ENCODE measurements at places on chromosomes 1 and 21. TPM values are rescaled to one million over a fixed set of nuclear protein-coding genes. Genes with fewer than 3 reads are reported as not detected.

DNA sequence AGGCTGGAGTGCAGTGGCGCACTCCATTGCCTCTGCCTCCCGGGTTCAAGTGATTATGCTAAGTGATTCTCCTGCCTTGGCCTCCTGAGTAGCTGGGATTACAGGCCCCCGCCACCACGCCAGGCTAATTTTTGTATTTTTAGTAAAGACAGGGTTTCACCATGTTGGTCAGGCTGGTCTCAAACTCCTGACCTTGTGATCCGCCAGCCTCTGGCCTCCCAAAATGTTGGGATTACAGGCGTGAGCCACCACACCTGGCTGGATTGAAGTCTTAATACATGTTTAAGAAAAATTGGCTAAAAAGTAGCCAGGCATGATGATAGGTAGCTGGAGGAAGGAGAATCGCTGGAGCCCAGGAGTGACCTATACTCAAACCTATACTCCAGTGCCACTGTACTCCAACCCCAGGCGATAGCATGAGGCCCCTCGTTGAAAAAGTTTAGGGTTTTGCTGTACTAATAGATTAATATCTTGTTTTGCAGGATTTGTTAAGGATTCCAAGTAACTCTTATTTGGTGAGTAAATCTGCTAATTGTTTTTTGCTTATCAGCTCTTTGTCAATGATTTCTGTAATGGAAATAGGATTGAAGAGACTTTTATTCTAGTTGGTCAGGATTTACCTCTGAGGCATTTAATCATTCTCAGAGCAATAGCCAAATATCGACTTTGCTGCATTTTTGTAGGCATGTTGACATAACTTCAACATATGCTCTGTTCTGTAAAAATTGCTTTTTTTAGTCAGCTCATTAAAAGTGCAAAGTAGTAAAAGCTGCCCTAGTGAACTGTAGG, 2.0 kb downstream of the RCC1 start:
- DNase-seq: no peak

DNA sequence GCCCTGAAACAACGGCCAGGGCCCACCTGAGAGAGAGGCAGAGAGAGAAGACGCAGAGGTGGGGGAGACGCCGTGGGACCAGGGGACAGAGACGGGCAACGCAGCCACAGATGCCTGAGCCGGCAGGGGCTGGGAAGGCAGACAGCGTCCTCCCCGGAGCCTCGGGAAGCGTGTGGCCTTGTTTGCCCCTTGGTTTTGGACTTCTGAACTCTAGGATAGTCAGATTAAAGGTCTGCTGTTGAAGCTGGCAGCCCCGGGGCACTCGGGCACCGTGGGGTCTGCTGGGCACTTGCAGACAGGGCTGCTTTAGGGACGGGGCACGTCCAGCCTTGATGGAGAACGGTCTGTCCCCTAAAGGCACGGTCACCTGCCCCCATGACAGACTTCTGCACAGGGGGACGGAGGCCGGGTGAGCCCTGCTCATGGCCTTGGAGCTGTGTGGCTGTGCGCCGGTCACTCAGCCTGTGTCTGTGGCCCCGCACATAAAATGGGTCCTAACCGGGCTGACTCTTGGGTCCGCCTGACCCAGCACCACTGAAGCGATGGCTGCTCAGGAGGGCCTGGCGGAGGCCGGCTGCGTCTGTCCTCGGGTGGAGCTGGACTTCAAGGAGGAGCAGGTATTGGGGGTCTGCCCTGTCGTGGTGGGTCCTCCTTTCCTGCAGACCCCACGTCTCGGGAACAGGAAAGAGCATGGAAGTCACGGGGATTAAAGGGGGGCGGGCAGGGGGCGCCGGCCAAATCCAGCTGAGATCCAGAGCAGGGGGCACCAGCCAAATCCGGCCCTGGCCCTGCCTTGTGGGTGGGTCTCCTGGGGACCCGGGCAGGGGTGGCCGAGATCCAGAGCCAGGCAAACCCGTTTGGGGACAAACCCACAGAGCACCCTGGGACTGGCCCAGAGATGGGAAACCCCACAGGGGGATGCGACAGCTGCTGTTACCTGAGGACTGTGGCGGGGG, 9.6 kb upstream of the RNF223 start:
- no peak for DNase-seq

- no peak for DNase-seq
Measured at GRCh38 chr1:109846846-109847245, 63.8 kb upstream of the CSF1 start.

- peak; percentile 41 for DNase-seq
Measured at GRCh38 chr1:204084247-204084772, 11.4 kb downstream of the SOX13 start.

SPATA45 gene
- not detected for total RNA-seq

DNA sequence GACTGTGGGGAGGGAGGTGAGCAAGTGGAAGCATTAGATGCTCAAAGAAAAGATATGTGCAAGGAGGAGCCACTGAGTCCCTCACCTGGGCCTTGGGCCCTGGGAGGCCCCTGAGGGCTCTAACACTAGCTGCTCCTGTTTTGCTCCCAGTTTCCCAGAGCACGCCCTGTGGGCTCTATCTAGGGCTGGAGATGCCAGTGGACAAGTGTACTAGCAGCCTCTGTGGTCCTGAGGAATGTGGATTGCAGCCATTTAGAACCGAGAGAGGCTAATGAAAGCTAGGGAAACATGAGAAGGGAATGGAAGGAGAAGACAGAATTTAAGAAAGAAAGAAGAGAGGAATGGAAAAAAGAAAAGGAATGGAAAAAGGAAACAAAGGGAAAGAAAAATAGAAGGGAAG, 10.0 kb upstream of the TBX15 start:
- no peak for DNase-seq

GRCh38 chr1:44237721-44238457, 24.6 kb downstream of the DMAP1 start:
- DNase-seq: peak; percentile 65

DNA sequence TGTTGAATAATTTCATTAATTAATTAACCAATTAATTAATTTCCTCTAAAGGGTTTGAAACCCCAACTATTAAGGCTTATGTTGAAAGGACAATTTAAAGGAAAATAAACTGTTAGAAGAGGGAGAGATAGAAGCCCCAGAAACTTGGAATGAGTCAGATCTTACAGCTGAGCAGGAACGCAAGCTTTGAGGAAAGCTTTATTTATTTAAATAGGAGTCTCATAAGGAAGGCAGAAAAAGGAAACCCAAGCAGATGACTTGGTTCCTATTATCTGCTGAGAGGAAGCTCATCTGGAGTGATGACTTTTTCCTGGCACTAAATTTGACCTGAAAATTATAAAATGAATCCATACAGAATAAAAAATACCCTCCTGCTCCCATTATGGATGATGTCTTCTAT, 105.1 kb downstream of the ROR1 start:
- no peak for DNase-seq

CD1E gene
- total RNA-seq: not detected

RHCE gene
- total RNA-seq: 0.38 TPM

OR10Z1 gene
- not detected for total RNA-seq

NR0B2 gene
- total RNA-seq: not detected

- DNase-seq: peak; percentile 10
Measured at GRCh38 chr1:220748089-220748934, at the start of gene MTARC2. MTARC2 (plus strand) TSS chr1:220748322; CDS start chr1:220748532, 210 bp downstream.

- no peak for DNase-seq
Measured at GRCh38 chr21:14593230-14593629, 47.1 kb upstream of the SAMSN1 start.

DNA sequence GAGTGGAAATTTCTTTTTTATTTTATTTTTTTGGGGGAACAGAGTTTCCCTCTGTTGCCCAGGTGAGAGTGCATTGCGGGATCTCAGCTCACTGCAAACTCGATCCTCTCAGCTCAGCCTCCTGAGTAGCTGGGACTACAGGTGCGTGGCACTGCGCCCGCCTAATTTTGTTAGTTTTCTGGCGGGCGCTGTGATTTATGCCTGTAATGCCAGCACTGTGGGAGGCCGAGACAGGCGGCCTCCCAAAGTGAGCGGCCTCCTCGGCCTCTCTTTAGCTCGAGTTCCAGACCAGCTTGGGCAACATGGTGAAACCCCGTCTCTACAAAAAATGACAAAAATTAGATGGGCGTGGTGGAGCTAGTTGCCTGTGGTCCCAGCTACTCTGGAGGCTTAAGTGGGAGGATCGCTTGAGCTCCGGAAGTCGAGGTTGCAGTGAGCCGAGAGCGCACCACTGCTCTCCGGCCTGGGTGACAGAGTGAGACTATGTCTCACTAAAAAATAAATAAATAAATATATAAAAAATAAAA, 2.7 kb downstream of the GMEB1 start:
- DNase-seq: no peak

- DNase-seq: no peak
Measured at GRCh38 chr1:152071123-152071522, 17.7 kb downstream of the TCHHL1 start.

KANK4 gene
- 0.09 TPM for total RNA-seq

- DNase-seq: no peak
Measured at GRCh38 chr1:51607681-51608095, 9.2 kb upstream of the OSBPL9 start.

SLC1A7 gene
- not detected for total RNA-seq

CD1C gene
- total RNA-seq: not detected

- DNase-seq: no peak
Measured at GRCh38 chr1:184588701-184589100, 166.0 kb downstream of the EDEM3 start.

SPEN gene
- 6.9 TPM for total RNA-seq

DMBX1 gene
- total RNA-seq: 0.89 TPM

DNA sequence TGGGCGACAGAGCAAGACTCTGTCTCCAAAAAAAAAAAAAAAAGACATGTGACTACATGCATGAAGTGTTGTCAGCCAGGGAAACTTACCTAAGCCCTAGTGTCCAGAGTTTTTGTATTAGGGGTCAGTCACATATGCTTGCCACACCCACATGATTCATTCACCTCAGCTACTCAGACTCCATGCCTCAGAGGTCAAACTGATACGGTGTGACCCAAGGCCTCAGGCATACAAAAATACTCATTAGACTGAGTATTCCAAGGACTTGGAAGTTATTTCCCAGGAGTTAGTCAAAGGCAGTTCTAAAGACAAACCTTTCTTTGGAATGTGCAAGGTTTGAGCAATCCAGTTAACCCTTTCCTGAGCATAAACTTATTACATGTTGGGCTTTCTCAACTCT, 6.3 kb upstream of the TRIM33 start:
- peak; percentile 49 for DNase-seq

ACOT11 gene
- 4.7 TPM for total RNA-seq

GRCh38 chr21:39216290-39216689, 33.0 kb upstream of the PSMG1 start:
- DNase-seq: no peak

- DNase-seq: peak; percentile 89
Measured at GRCh38 chr1:164611754-164612642, 53.0 kb downstream of the PBX1 start.

DNA sequence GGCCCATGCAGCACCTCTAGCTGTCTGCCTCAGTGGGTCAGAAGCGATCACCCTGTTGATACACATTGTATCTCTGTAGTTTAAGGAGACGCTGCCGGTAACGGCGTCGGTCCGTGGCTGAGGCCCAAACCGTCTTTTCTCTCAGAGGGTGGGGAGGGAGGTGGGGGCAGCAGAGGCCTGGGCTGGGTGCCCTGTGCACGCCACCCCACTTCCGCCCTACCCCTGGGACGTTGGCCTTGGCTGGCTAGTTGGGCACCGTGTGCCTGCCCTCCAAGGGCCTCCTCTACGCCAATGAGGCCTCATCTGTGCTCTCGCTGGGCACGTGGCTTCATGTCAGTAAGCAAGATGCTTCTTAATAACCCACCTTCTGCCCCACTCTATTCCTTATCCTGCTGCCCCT, 9.4 kb downstream of the ZC3H12A start:
- no peak for DNase-seq

DNA sequence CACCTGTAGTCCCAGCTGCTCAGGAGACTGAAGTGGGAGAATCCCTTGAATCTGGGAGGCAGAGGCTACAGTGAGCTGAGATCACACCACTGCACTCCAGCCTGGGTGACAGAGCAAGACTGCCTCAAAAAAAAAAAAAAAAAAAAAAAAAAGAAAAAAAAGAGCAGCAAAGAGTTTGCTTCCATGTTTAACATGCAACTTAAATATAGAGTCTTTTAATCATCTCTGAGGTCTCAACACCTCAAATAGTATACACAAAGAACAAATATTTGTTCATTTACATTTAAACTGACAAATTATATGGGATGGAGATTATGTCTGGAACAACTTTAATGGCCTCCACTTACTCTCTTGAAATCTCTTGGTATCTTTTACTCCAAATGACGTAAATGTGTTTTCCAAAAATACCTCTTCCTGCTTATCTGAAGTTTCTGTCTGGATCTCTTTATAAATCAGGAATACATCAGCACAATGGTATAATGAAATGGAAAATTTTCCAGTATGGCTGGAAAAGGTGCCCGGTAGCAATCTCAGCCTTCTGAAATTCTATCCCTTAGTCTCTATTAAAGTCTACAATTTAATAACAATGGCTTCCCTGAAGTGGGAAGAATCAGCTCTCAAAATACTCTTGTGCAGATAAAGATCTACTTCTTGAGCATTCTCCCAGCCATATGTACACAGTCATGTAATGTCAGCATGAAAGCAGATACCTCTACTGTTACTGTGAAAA, 258.5 kb downstream of the OMA1 start:
- no peak for DNase-seq

CYP4Z1 gene
- not detected for total RNA-seq

- no peak for DNase-seq
Measured at GRCh38 chr1:225917101-225917500, 6.9 kb downstream of the PYCR2 start.

SEMA4A gene
- total RNA-seq: 0.31 TPM

- no peak for DNase-seq
Measured at GRCh38 chr21:21148009-21148408, 149.8 kb downstream of the NCAM2 start.

LAD1 gene
- 0.67 TPM for total RNA-seq

GRCh38 chr1:240465531-240465940, 146.4 kb downstream of the GREM2 start:
- peak; percentile 25 for DNase-seq

GRCh38 chr1:18940303-18941020, 16.0 kb downstream of the IFFO2 start:
- no peak for DNase-seq

DNA sequence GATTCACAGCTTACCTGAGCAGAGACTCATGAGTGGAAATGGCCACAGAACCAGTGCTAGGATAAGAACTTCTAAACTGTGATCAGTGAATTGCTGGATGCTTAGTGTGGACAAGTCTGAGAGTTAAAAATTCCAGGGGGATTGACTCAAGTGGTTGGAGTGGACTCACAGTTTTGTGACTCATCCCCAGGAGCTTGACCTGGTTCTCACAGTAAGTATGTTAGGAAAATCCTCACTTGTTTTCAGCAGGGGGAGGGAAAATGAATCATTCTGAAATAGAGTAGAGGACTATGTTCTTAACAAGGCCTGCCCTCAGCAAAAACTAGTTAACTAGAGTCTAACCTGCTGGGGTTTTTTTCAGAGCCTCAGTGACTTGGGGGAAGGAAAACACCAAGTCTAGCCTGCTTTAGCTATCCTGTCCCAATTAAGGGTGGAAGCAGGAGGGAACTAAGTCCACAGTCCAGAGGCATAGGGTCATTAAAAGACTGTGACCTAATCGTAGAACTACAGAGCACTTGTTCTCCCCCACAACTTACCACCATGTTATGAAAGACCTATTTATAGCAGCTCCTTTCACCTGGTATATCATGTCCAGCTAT, 6.1 kb upstream of the CDC73 start:
- DNase-seq: peak; percentile 98

GRCh38 chr1:235749755-235750300, 100.2 kb upstream of the GNG4 start:
- no peak for DNase-seq
